ENCODE measurements at places on chromosomes 11 and 22.
A peak's percentile ranks its signal among the peaks of the same experiment; 100 is the strongest.

- peak; percentile 36 for DNase-seq
- H3K4me3 ChIP-seq: peak overlapping the region; percentile 91
- H3K27ac ChIP-seq: peak overlapping the region; percentile 78
- H3K27me3 ChIP-seq: no peaks in the 10 kb centered on the region
Observed at GRCh38 chr22:50305923-50306566, 1.4 kb downstream of the PLXNB2 start.

DNA sequence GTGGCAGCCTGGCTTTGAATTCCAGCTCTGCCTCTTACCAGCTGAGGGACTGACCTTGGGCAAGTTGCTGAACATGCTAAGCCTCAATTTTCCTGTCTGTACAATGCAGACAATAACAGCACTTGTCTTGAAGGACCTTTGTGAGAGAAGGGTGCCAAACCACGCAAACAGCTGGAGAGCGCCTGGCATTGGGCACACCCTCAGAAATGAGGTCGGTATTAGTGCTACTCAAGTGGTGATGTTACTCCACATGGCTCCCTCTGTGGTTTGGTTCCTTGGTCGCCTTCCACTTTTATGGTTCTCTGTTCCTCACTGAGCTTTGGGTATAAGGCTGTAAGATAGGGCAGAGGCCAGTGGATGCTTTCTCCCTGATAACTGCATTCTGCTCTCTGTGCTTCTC is 8.2 kb downstream of the UBASH3B start:
- peaks cover 7% of the 10 kb centered on the region for H3K4me1 ChIP-seq
- no peak overlapping the region for H3K4me3 ChIP-seq
- peaks cover 4% of the 10 kb centered on the region for H3K27me3 ChIP-seq
- no peak for DNase-seq

DNA sequence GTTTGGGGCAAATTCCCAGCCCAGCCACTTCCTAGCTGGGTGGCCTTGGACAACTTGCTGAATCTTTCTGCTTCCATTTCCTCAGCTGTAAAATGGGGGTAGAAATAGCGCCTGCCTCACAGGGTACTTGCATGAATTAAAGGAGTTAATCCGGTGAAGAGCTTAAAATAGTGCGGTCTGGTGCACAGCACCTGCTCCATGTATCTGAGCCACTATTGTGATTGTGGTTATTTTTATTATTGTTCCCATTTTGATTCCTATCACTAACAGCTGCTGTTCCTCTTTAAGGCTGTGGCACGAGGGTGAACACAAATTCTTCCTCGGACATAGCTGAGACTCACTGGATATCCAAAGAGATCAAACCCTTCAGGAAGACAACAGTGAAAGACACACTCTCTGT is 46.9 kb upstream of the TP53I11 start:
- H3K4me3 ChIP-seq: no peak overlapping the region
- no peak overlapping the region for H3K27ac ChIP-seq
- no peaks in the 10 kb centered on the region for H3K4me1 ChIP-seq
- H3K27me3 ChIP-seq: no peaks in the 10 kb centered on the region

- peaks cover 16% of the 10 kb centered on the region for H3K36me3 ChIP-seq
- DNase-seq: no peak
- peaks cover 23% of the 10 kb centered on the region for H3K4me1 ChIP-seq
- H3K27ac ChIP-seq: no peak overlapping the region
- no peak overlapping the region for H3K4me3 ChIP-seq
Observed at GRCh38 chr11:61961570-61962212, 5.7 kb downstream of the FTH1 start.

- no peak overlapping the region for H3K4me3 ChIP-seq
- H3K27ac ChIP-seq: no peak overlapping the region
- H3K27me3 ChIP-seq: no peaks in the 10 kb centered on the region
- peaks cover 18% of the 10 kb centered on the region for H3K4me1 ChIP-seq
- DNase-seq: no peak
- H3K36me3 ChIP-seq: no peaks in the 10 kb centered on the region
Observed at GRCh38 chr22:23760056-23760455, 2.7 kb upstream of the C22orf15 start.

DNA sequence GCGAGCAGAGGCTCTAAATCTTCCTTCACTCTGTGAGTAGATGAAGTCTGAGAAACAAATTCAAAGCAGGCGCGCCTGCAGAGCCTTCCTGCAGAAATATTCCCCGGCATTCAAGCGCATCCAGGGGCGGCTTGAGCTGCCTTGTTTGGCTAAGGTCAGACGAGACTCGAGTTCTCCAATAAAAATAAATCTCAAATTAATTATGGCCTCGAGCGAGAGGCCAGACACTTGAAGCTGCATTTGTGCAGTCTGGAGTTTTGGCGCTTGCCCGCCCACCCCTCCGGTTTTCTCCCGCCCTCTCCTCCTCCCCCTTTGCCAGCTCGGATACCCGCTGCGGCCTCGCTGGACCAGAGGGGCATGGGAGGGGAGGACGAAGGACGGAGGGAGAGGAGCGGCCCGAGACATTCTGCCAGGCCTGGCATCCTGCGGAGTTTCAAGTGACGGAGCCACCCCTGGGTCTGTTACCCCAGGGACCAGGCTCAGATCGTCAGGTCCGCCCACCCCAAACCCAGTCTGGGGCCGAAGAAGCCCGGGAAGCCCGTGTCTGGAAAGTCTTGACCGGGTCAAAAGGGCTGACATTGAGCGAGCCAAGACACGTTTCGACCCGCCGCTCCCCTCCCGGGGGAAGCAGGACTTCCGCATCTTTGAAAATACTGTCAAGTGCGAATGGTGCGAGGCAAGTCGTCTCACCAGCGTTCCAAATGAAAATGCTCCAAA is 3.8 kb upstream of the FLI1 start:
- H3K27ac ChIP-seq: no peak overlapping the region
- peaks cover 11% of the 10 kb centered on the region for H3K27me3 ChIP-seq
- DNase-seq: no peak
- no peak overlapping the region for H3K4me3 ChIP-seq
- no peaks in the 10 kb centered on the region for H3K36me3 ChIP-seq
- peaks cover 19% of the 10 kb centered on the region for H3K4me1 ChIP-seq

DNA sequence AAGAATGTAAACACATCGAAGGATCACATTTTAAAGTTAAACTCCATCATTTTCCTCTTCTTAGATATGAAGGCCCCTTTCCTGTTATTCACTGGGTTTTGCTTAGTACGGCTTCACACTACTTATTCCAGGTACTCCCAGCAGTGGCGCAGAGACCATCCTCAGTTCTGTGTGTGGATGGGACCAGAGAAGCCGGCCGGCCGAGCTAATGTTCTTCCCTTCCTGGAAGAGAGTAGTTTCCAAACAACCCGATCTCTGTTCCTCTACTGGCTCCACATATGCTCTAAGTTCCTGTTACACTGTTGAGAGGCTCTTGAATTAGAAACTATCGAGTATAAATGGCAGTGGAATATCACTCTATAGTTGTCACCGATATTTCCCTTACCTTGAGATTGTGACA is 684 bp upstream of the NFRKB start:
- H3K27me3 ChIP-seq: no peaks in the 10 kb centered on the region
- no peak for DNase-seq
- no peak overlapping the region for H3K27ac ChIP-seq

DNA sequence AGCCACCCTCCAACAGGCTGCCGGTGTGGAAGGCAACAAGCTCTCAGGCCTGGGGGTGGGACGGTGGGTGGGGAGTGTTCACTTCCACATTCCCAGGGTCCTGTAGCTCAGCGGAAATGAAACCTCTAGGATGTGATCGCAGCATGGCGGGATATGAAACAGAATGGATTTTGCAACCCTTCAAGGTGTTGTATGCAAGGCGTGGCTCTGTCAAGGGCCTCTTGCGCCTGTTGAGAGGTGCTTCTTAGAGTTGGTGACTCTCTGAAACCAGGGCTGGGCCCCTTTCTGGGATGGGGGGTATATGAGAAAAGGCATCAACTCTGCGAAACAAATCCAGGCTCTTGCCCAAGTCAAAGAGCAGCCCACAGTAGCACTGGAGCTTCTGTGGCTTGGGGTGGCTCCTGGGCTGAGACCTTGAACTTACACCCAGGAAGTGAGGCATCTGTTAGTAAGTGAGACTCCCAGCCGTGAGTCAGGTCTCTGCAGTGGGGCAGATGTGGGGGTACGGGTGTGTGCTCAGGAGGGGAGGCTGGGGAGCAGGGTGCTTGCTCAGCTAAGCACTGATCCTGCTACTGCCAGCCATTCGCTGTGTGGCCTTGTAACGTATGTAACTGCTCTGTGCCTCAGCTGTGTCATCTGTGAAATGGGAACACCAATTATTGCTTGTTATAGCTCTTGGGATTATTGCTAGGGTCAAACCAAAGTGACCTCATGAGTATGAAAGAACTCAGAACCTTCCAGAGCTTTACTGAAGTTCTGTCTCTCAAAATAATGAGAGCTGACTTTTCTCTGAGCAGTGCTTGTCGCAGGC is 28.3 kb downstream of the NECTIN1 start:
- no peak overlapping the region for H3K4me3 ChIP-seq
- H3K36me3 ChIP-seq: no peaks in the 10 kb centered on the region
- H3K27me3 ChIP-seq: no peaks in the 10 kb centered on the region
- no peak for DNase-seq

- peak overlapping the region; percentile 84 for H3K4me3 ChIP-seq
- H3K4me1 ChIP-seq: peaks cover 22% of the 10 kb centered on the region
- H3K27me3 ChIP-seq: no peaks in the 10 kb centered on the region
Observed at GRCh38 chr11:205221-206001, 1.8 kb downstream of the BET1L start.

DNA sequence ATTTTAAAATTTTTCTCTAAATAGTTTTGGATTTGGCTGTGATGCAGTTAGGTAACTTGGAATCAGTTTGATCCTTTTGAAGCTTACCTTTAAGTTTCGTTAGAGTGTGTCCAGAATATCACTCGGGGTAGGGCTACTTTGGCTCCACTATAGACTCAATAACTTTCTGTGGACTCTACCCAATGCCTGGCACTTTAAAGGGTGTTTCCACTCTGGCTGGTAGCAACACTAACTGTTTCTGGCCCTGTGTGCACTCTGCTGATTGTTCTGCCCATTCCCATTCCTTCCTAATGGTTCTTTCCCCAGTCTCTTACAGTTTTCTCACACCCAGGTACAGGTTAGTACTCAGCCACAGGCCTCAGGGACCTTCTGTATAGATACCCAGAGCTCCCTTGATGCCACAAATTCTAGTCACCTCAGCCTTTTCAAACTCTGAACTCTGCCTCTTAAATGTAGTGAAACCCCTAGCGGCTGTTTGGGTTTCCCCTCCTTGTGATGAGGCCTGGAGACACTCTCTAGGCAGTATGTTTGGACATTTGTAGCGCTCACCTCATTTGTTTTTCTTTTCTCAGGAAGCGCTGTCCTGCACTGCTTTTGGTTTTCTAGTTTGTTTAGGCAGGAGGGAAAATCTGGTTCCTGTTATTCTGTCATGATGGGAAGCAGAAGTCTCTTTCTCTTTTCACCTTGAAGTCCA is 16.8 kb downstream of the CUL5 start:
- H3K27me3 ChIP-seq: no peaks in the 10 kb centered on the region
- peaks cover 11% of the 10 kb centered on the region for H3K4me1 ChIP-seq
- DNase-seq: peak; percentile 53
- H3K36me3 ChIP-seq: no peaks in the 10 kb centered on the region
- peak overlapping the region; percentile 75 for H3K27ac ChIP-seq

GRCh38 chr22:27405672-27406388 is 395.7 kb downstream of the MN1 start:
- H3K4me1 ChIP-seq: no peaks in the 10 kb centered on the region
- H3K4me3 ChIP-seq: no peak overlapping the region
- H3K36me3 ChIP-seq: no peaks in the 10 kb centered on the region

- H3K27me3 ChIP-seq: peaks cover 3% of the 10 kb centered on the region
- no peak for DNase-seq
- H3K27ac ChIP-seq: no peak overlapping the region
- H3K4me3 ChIP-seq: no peak overlapping the region
Observed at GRCh38 chr22:36999463-36999862, 19.8 kb downstream of the TST start.

DNA sequence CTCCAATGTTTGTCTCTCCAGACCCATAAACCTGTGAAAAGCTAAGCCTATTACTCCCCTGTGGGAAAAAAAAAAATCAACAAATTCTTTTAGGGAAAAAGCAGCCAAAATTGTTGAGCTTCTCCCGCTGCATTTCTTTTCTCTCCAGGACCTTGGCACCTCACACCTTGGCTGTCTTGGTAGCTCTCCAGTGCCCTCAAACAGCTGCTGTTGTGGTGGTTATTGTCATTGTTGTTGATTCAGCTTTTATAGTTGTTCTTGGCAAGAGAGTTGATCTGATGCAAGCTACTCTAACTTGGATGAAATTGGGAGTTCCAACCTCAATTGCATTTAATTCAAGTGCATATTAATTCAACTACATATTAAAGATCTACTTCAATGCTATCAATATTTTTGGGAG is 516.9 kb upstream of the LARGE1 start:
- no peaks in the 10 kb centered on the region for H3K36me3 ChIP-seq
- no peak overlapping the region for H3K27ac ChIP-seq
- H3K4me3 ChIP-seq: no peak overlapping the region
- no peak for DNase-seq

GRCh38 chr11:110720431-110721275 is 8.4 kb upstream of the ARHGAP20 start:
- no peaks in the 10 kb centered on the region for H3K27me3 ChIP-seq
- no peak for DNase-seq
- H3K4me3 ChIP-seq: no peak overlapping the region
- H3K4me1 ChIP-seq: no peaks in the 10 kb centered on the region

GRCh38 chr11:134863294-134863693 is 451.3 kb upstream of the B3GAT1 start:
- H3K36me3 ChIP-seq: no peaks in the 10 kb centered on the region
- no peak overlapping the region for H3K27ac ChIP-seq
- no peaks in the 10 kb centered on the region for H3K27me3 ChIP-seq
- no peak for DNase-seq
- H3K4me3 ChIP-seq: no peak overlapping the region

DNA sequence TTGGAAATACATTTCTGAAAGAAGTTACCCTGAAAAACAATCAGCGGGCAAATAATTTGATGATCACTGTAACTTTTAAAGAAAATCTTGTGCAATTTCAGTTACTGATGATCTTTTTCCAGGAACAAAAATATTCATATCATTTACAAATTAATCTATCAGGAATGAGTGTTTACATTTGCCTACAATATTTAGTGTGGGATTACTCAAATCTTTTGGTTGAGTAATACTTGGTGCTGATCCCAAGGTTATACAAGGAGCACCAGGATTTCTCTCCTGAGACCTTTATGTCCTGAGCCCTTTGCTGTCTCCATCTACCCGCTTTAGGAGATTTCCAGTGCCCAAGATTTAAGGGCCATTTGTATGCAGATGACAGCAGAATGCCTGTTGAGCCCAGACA is 116.1 kb downstream of the ATXN10 start:
- no peaks in the 10 kb centered on the region for H3K36me3 ChIP-seq
- H3K27ac ChIP-seq: no peak overlapping the region
- no peaks in the 10 kb centered on the region for H3K27me3 ChIP-seq
- H3K4me1 ChIP-seq: peaks cover 18% of the 10 kb centered on the region
- no peak for DNase-seq

GRCh38 chr11:134670961-134671370 is 258.9 kb upstream of the B3GAT1 start:
- DNase-seq: no peak

All from GM12878 (cell line).